Right cardiac atrium (tissue), 5 donors: ENCODE measurements at places on chromosomes 5 and 9.

DNA sequence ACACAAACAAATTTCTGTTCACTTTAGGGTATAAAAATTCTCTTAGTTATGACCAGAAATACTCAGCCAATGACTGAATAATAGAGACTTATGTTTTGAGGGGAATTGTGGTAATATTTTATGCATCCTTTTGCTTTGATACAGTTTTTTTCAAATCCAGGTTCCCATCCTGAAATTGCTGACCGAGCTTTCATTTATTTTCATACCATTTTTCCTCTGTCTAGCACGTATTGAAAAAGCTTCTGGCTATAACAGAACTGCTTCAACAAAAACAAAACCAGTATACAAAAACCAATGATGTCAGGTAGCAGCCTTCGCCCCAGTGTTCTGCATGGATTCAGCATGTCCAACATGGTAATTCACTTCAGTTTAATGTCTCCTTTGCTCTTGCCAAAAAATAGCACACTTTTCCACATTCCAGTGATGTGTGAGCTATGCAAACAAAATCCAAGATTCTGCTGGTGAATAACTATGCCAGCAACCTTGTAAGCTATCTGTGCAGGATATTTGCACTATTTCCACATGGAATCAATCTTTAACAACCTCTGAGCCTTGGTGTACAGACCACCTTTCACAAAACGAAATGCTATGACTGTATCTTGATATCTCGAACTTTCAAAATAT, 22.0 kb downstream of the CCNH start:
- no peak for DNase-seq

DNA sequence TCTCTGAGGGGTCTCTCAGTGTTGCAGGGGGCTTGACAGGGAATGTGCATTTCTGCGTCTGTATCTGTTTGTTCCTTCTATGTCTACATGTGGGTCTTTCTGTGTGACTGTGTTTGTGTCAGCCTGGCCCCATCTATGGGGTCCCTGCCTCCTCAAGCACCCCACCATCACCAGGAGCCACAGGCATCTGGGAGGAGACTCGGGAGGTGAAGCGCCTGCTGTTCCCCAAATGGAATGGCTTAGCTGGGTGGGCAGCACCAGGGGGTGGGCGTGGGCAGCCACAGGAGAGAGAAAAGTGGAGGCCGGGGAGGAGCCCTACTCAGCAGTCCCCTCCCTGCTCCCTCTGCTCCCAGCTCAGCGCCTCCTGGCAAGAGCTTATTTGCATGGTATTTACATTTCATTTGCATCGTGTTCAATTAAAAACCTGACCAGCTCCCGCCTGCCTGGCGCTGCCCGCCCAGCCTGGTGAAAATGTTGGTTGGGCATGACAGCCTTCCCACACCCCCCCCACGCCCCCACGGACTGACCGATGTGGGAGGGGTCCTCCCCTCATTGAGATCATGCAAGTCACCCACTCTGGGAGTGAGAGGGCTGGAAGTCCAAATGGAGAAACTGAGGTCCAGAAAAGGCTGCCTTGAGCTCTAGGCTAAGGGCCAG, 50.5 kb downstream of the CXXC5 start:
- peak; percentile 97 for DNase-seq

DNA sequence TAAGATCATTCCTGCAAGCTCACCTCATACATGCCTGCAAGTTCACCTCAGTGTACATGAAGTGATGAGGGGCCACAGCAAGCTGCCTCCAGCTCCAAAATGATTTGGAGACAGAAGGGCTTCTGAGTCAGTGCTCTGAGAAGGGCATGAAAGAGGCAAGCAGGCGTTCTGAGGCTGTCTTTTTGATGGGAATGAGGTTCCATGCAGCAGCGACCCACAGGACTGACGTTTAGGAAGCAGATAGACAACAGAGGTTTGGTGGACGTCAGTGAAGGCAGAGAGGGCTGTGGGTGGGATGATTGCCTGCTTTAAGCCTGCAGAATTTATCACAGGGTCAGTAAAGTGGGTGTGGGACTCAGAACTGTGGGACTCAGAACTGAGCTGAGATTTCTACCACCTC, 8.9 kb upstream of the SMIM32 start:
- no peak for DNase-seq

- DNase-seq: no peak
Measured at GRCh38 chr5:13658761-13659160, 285.7 kb downstream of the DNAH5 start.

DNA sequence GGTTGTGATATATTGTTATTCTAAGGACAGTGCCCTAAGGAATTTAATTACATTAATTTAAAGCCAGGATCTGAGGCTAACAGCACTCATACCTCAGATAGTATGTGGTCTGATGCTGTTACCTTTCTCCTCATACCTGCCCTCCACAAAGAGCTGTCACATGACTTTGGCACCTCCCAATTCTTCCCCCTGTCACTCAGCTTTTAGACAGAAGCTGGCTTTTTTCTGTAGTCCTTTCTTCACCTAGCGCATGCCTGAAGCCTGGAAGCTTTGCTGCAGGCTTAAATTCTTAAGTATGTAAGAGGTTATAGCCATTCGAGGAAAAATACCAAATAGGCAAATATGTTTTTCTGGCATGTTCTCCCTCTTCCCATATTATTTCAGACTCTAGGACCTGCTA, 61.0 kb upstream of the ADAMTS19 start:
- no peak for DNase-seq

DNA sequence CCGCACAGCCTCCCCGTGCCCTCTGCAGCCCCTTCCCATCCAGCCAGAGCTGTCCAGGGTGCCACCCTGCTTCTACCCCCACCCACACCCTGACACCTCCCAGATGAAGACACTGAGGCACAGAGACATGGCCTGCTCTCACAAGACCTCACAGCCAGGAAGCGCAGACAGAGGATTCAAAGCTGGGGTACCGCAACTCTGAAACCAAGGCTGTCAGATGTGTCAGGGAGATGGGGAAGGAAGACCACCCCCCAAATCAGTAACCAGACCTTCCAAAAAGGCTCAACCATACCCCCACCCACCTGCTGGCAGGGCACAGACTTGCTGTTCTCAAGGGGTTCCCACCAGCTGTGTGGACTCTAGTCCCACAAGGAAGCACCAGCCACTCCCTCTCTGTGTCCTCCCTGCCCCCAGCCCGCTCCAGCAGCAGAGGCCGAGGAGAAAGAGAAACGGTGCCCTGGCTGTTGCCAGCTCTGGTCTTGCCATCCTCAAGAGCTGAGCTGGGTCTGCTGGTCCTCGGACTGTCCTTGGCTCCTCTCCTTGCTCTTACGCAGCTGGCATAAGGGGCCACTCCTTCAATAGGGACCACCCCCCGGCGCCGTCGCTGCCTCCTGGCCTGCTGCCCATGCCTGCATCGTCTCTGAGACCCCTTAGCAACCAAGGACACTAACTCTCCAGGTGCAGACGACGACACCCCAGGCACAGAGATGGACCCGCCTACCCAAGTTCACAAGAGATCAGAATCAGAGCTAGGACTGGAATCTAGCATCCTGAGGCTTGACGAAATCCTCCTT, 699 bp downstream of the AKNA start:
- DNase-seq: peak; percentile 50

GRCh38 chr9:94128580-94128979, 44.3 kb downstream of the PTPDC1 start:
- no peak for DNase-seq

- no peak for DNase-seq
Measured at GRCh38 chr9:104319685-104320084, 184.4 kb upstream of the OR13F1 start.

DNA sequence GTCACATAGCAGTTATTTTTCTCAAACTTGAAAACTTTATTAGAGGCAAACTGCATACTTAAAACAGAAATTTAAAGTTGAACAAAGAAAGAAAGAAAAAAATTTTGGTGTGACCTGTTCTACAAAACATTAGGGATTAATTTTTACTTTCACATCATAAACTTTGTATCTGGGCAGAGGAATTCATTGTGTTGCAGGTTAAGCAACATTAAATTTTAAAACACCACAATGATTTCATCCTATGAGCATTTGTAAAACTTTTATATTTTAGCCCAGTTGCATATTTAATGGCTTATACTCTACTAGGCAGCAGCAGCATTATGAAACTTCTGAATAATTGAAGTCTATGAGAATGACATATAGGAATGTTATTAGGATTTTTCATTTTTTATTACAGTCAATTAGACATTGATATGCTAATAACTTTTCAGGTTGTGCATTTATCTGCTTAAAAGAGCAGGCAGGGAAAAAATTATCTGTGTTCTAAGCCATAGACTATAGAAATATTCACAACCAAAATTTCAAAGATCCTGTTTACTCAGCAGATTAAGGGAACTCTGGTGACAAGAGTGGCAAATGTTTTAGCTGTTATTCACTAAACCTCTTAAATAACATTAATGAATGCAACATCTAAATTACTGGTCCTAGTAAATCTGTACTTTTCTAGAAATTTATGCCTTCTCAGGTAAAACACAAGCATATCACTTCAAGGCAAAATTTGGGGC, 1088.5 kb upstream of the CDH6 start:
- no peak for DNase-seq

DNA sequence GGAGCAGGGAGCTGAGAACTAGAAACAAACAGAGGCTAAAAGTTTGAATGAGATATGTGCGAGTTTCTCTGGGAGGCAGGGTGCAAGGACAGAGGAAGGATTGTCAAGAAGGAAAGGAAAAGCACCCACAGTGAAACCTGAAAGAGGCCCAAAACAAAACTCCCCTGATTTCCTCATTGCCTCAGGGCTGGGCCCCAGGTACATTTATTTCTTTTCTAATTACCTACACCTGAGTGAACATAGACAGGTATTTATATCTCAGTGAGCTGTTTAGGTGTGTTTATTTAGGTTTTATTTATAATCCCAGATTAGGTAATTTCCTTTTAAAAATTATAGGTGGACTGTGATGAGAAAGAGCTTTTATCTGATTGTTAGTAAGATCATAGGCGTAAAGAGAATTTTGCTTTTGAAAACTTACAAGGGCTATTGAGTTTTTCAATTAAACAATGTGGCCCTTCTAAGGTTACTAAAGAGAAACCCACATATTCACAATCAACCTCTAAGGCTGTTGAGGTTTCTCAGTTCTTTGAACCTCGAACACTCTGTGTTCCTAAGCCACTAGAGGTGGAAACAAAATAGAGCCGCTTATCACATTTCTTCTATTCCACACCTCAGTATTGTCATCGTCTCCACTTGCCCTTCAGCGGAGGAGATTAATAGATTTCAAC, 344.8 kb downstream of the ZNF608 start:
- no peak for DNase-seq

DNA sequence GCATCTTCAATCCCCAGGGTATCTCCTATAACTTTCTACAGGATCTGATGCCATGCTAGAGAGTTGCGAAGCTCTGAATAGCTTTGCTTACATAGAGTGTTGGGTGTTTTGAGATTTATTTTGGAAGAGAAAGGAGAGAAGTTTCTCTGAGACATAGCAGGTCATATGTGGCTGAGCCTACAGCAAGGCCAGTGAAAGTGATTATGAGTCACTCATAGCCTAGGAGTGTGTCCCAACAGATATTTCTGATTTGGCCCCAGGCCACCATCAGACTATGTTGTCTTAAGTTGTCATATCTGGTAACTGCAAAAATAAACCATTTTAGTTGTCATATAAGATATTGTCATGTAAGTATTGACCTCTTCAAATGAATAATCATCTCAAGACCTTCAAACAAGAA, 132.0 kb upstream of the RAI14 start:
- no peak for DNase-seq

- peak; percentile 53 for DNase-seq
Measured at GRCh38 chr5:56910210-56910965, 992 bp downstream of the SETD9 start.

DNA sequence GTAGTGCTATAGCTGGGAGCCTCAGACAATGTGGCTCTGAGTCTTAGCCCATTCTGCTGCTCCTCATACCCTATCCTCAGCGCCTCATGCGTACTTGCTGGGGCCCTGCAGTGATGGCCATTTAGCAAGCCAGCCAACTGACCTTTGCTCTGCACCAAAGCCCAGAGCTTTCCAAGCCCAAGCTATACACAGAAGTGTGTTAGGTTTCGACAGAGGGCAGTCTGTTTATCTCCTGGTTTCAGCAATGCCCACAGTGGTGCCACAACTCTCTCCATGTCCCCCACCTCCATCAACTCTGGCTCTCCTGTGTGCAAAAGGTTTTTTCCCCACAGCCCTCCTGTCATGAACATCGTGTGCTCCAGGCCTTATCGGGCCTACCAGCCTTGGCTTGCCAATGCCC, 16.9 kb downstream of the GNG10 start:
- DNase-seq: no peak

GRCh38 chr9:137235424-137236237, 4.9 kb downstream of the SLC34A3 start:
- no peak for DNase-seq

DNA sequence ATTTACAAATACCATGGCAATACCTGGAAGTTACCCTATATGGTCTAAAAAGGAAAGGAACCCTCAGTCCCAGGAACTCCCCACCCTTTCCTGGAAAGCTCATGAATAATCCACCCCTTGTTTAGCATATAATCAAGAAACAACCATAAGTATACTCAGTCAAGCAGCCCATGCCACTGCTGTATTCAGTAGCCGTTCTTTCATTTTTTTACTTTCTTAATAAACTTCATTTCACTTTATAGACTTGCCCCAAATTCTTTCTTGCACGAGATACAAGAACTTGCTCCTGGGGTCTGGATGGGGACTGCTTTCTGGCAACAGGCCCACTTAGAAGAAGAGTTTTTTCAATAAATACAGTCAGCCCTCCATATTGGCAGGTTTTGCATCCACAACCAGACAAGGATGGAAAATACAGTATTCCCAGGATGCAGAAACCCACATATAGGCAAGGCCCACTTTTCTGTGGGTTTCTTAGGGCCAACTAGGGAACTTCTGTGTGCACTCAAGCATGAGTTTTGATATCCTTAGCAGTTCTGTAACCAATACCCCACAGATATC, 2.8 kb upstream of the TBCA start:
- DNase-seq: no peak

- DNase-seq: no peak
Measured at GRCh38 chr5:7078901-7079300, 317.0 kb upstream of the ADCY2 start.

GRCh38 chr5:59656351-59657254, 236.9 kb downstream of the PDE4D start:
- no peak for DNase-seq

DNA sequence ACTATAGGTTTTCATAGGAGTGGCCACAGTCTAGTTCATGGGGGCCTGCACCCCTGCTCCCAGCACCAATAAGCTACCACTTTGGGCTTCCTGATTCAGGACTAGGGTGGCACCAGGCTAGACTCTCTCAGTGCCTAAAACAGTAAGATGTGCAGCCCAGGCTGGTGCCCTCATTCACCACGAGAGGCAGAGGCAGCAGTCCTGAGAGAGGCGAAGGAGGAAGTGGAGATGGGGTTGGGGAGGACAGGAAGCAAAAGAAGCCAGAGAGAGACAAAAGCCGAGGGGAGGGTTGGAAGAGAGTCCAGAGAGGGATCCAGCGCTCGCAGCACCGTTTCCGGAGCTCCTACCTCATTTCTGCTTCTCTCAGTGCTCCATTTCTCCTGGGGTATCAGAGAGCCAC, 180.9 kb downstream of the MED10 start:
- no peak for DNase-seq

GRCh38 chr5:150119421-150120061, 33.2 kb upstream of the CSF1R start:
- peak; percentile 10 for DNase-seq

GRCh38 chr9:36623280-36623679, 50.6 kb downstream of the MELK start:
- no peak for DNase-seq

- DNase-seq: no peak
Measured at GRCh38 chr5:157613385-157614245, 38.0 kb upstream of the ADAM19 start.

GRCh38 chr5:83577036-83577636, 105.6 kb downstream of the VCAN start:
- DNase-seq: peak; percentile 20

GRCh38 chr9:134983074-134983473, 65.4 kb upstream of the FCN1 start:
- peak; percentile 40 for DNase-seq
